Esophagus squamous epithelium (tissue), 5 donors: ENCODE measurements at places on chromosomes 6 and 20.

- no peak for DNase-seq
Measured at GRCh38 chr6:70369332-70369950, 43.9 kb upstream of the FAM135A start.

- DNase-seq: no peak
Measured at GRCh38 chr20:24977797-24978196, 14.8 kb downstream of the APMAP start.

DNA sequence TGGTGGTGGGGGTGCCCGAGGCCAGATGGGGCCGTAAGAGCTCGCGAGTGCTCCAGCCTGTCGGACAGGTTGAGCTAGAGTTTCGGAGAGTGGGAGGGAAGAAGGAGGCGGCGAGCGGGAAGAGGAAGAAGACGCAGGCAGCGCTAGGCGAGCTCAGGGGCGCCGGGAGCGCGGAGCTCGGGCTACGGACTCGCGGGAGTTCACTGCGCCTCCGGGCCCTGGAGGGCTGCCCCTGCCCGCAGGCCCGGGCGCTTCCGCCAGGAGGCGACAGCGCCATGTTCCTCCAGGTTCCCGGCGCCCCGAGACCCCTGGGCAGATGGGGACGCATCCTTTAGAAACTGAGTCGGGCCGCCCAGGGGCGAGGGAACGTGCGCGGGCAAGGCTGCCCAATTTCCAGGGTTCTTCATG lies 984 bp downstream of the TFAP2C start:
- DNase-seq: no peak

- DNase-seq: no peak
Measured at GRCh38 chr6:158040051-158040803, 58.6 kb downstream of the SYNJ2 start.

GRCh38 chr20:21936261-21936660 lies 230.8 kb downstream of the PAX1 start:
- no peak for DNase-seq

DNA sequence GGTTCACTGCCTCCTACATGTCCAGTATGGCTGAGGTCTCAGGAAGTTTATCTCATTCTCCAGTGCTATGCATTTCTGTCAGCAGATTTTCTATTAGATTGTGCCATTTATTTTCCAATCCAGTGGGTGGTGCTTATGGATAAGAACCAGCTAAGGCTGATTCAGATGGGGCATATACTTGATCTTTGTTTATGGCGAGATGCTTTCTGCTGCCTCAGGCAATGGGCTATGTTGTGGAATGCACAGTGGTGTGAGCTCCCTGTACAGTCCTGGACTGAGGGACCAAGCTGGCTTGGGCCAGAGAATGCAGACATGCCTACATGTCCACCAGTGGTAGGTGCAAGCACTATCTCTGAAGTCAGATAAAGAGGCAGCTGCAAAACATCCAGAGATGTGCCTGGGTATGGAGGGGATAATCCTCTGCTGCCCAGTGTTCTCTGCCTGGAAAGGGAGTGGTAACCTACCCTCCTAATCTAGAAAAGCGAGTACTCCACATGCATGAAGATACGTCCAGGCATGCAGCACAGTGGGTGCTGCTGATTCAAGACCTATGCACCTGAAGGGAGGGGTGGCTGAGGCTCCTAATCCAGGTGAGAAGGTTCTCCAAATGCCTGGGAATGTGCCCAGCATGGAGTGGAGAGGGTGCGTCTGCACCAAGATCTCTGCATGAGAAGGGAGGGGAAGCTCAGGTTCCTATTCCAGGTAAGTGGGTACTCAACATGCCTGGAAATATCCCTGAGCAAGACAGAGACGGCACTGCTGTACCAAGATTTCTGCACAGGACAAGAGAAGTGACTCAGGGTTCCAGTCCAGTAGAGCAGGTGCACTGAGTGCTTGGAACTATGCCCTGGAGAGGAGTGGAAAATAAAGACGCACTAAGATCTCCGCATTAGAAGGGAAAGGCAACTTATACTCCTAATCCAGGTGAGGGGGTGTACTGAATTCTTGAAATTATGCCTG lies 9.4 kb downstream of the CST4 start:
- DNase-seq: no peak

DNA sequence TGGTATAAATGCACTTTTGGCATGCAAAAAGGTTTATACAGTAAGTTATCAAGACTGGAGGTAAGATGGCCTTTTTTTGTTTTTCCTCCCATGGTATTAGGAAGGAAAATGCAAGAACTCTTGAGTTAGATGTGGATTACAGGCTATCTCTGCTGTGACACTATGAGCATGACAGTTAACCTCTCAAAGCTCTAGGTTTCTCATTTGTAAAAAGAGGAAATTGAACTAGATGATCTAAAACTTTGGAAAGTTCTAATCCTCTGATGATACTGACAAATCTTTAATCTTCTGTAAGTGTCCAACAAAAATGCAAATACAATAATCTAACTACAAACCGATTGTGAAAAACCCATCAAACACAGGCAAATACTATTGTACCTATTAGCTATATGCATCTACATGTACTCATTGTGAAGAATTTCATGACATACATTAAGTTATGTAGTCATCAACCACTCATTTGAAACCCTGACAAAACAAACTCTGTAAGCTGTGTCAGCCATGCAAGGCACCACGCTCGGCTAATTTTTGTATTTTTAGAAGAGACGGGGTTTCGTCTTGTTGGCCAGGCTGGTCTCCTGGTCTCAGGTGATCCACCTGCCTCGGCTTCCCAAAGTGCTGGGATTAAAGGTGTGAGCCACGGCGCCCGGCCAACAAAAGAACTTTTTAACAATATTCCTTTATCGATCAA lies 4.2 kb downstream of the CDK19 start:
- no peak for DNase-seq

- no peak for DNase-seq
Measured at GRCh38 chr6:119284861-119285521, 64.6 kb downstream of the MAN1A1 start.

- no peak for DNase-seq
Measured at GRCh38 chr20:57743450-57744095, 33.8 kb upstream of the PMEPA1 start.

DNA sequence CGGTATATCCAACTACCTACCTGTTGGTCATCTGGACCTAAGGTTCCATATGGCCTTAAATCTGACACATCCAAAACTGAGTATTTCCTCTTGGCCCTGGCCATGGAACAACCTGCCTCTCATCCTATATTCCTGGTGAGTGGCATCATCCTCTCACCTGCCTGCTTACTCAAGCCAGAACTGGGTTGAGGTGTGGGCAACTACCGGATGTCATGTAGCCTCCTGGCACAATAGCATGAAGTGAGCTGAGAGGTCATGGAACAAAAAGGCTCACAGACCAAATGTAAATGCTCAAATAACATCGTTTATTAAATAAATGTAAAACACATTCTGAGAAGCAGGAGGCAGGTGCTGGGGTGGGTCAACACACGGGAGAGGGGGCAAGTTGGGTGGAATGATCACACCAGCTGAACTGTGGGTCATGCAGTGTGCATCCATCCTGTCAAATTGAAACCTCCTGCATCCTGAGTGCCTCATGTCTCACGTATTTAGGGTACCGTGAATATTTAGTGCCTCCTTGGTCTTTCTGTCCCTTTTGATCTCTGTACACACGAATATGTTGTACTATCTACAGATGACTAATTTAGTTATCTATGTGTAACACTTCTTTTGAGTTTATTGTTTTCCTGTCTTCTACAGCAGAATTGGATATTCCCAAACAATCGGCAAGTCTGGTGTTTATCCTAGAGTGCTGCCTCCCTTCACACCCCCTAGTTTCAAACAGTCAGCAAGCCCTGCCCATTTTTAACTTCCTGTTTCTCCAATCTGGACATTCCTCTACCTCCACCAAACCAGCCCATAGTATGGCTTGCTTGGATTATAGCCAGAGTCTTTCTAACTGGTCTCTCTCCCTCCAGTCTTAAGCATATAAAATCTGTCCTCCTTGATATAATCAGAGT lies 7.9 kb upstream of the POU5F1 start:
- no peak for DNase-seq

DNA sequence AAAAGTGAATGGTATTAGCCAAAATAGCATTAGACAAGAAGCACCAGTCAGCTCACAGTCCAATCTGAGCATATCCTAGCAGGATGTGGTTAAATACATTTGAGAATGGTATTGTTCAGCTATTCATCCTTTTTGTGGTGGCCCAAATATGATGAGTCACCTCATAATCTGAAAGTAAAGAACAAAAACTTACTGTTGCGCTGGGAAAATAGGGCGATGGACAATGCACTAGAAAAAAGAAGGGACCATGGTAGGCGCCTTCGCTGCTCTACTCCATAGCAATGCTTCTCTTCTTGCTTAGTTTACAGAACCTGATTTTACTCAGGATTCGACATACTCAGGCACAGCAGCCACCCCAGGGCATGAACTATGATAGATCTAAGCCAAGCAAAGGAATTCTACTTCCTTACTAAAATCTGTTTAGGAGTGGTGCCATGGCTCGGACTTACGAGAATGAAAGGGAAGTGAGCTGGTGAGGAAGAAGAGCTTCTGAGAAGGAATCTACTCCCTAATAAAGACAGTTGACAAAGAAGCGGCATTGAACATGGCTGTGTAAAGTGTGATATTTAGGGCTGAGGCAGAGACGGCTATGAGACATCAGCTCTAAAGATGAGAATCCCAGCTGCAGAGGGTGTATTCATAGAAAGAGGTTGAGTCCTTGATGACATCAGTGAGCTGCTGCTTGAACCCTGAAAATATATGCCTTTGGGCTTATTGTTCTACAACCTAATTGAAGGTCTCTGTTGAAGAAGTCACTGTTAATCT lies 16.6 kb upstream of the FBXO9 start:
- DNase-seq: no peak

DNA sequence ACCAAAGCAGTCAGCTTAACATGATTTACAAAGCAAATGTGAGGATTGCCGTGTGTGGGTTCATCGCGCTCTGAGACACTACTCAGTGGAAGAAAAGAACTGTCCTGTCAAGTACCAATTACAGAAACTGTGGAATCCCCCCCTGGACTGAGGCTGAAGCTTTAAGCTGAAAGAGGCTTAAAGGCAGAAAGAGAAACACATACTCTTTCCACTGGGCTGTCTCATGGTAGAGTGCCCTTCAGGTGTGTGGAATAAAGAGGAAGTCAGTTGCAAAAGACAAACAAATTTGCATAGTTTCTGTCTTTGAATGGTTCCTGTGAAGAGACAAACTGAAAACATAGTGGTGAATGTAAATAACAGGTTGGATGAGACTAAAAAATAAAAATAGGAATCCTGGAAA lies 560.4 kb upstream of the SYNCRIP start:
- DNase-seq: no peak

DNA sequence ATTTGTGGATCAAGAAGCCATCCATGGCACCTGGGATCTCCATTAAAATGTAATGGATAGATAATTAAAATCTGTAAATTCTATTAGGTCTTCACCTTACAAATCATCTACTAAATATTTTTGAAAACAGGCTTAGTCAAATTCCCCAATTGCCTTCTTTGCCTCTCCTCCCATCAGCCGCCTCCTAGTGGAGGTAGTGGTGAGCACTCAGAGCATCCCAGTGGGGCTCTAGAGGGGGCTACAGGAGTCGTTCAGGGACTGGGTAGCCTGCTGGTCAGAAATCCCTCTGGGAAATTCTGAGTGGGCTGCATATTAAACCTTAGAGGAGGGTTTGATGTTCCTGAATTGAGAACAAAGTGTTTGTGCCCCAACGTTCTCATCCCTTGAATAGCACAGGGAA lies 20.8 kb upstream of the PAX1 start:
- no peak for DNase-seq

DNA sequence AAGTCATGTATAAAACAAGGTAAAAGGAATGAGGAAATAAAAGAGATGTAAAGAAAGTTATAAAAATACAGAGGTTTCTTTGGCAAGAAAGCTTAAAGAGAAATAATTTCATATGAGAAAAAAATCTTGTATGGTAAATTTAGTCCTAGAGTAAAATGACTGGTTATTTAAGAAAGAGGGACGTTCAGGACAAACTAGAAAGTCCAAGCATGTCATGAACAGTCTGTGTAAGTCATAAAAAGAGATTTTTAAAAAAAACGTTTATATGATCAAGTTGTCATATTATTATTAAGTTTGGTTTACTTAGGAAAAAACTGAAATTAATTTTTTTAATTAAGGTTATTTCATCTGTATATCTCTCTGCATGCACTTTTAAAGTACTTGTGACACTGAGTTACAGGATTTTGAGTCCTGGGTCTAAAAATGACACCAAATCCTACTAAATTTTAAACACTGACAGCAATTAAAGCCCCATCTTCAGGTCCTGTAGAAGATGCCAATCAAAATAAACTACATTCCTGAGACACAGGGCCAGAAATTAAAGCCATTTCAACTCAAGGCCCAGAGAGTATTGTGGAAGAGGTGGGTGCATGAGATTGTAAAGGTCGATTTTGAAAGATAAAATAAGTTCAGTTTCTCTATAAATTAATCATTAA lies 62.4 kb downstream of the AGPAT4 start:
- DNase-seq: no peak

- no peak for DNase-seq
Measured at GRCh38 chr6:3333263-3333662, 74.5 kb downstream of the PSMG4 start.

- no peak for DNase-seq
Measured at GRCh38 chr6:25889877-25890853, 16.1 kb upstream of the SLC17A3 start.

- no peak for DNase-seq
Measured at GRCh38 chr20:13265941-13266340, 44.9 kb downstream of the ISM1 start.

GRCh38 chr6:3444276-3445088 lies 12.4 kb downstream of the SLC22A23 start:
- no peak for DNase-seq

DNA sequence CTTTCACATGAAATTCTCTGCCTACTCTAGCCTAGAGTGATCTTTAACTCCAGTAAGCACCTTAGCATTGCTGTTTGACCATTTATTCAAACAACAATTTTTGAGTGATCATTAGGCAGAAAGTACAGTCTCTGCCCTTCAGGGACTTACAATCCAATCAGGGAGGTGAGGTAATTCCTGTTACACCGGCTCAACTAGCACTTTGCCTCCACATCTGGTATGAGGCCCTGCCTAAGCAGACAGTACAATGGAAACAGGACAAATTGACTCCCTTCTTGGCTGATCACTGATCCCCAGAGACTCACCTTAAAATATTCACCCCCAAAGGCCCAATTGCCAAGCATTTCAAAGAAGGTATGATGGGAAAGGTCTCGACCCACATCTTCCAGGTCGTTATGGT lies 1.4 kb downstream of the AARS2 start:
- DNase-seq: no peak

- DNase-seq: no peak
Measured at GRCh38 chr6:127516662-127517273, 2.4 kb downstream of the MTCL3 start.
